ENCODE measurements at places on chromosomes 6 and 20.
A peak's percentile ranks its signal among the peaks of the same experiment; 100 is the strongest.

DNA sequence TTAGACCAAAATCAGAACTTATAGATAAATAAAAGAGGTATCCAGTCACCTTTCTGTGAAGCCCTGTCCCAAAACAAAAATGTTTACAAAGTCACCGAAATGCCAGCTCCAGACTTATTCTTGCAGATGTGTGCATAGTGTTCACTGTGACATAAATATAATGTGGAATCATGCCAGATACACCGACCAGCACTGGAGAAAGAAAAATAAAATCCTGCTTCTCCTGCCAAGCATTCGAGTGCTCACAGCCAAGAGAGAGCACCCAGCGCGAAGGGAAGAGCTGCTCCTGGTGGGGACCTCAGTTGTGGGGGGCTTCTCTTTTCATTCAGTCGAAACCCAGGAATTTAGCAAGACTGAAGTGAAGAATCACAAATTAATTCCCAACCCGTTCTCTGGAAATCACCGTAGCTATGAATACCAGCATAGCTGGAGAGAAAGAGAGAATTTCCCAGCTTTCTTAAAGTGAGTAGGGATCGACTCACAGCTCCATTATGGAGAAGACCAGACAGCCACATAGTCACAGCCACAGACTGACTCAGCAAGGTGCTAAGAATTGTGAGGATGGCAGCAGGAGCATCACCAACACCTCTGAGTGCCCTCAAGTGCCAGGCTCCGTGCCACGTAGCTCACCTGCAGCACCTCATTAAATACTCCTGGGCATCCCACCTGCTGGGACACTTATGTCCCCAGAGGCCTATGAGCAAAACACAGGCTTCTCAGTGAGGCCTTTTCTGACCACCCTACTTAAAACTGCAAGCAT lies 33.2 kb downstream of the BFSP1 start:
- peak; percentile 20 for DNase-seq

DNA sequence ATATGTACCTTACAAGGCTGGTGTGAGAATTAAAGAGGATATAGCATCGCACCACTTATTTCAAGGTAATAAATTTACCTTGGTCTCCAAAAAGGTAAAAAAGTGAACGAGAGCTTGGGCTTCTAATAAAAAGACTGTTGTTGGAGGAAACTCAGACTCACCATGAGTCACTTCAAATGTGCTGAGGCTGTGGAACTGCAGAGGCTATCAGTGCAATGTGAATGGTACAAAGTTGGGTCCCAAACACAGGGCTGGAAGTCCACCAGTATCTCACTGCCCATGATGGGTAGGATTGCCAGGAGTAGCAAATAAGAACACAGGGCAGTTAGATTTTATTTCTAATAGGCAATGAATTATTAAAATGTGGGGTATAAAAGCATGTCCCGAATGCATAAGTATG lies 200.6 kb downstream of the MAFB start:
- no peak for DNase-seq

DNA sequence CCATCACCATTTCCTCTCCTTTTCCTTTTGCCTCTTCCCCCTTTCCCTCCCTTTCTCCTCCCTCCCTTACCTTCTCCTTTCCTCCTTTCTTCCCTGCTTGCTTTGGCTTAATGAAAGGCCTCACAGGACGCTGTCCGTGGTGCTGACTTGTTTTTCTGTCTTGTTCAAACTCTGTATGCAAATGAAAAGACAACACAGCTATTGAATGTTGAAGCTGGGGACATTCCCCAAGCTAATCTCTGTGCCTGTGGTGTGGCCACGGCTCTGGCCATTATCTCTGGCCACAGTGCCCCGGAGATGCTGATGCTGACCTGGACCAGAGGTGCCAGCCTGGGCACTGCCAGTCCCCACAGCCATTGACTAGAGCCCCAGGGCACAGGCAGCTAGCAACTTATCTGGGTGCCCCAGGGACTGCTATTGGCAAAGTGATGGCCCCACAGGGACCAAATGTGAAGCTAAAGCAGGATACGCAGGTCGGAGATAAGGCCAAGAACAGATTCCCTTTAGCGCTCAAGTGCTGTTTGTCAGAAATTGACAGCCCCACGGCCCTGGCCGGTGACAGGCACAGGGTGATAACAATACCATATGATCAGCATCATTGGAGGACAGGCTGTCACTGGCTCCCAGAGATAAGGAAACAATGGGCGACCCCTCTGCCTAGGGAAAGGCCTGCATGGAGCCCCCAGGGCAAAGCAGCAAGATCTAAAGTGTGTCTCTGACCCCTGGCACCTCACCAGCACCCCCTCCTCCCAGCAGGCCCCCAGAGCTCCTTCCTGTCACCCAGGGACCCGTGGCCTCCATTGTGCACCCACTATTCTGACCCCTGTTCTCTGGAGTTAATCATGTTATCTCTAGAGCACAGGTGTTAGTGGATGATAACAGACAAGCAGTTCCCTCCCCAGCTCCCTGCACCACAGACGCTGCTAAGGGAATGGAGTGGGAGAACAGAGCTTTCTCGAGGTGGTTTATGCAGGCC lies 31.6 kb upstream of the SLC32A1 start:
- peak; percentile 82 for DNase-seq

DNA sequence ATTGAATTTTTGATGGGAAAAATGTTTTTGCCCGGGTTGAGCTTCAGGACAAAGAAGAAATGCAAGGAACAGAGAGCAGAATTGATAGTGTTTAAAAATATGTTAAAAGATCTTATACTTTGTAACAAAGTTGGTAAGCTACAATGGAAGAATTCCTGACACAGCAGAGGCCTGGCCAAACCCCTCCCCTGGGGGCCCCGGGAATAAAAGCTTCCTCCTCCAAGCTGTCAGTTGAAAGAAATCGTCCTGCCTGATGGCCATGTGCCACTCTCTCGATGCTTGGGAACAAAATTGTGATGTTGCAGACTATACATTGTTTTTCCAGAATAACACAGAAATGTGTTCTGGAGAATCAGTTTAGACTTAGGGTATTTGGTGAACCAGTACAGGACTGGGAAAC lies 14.2 kb upstream of the TOX2 start:
- no peak for DNase-seq

DNA sequence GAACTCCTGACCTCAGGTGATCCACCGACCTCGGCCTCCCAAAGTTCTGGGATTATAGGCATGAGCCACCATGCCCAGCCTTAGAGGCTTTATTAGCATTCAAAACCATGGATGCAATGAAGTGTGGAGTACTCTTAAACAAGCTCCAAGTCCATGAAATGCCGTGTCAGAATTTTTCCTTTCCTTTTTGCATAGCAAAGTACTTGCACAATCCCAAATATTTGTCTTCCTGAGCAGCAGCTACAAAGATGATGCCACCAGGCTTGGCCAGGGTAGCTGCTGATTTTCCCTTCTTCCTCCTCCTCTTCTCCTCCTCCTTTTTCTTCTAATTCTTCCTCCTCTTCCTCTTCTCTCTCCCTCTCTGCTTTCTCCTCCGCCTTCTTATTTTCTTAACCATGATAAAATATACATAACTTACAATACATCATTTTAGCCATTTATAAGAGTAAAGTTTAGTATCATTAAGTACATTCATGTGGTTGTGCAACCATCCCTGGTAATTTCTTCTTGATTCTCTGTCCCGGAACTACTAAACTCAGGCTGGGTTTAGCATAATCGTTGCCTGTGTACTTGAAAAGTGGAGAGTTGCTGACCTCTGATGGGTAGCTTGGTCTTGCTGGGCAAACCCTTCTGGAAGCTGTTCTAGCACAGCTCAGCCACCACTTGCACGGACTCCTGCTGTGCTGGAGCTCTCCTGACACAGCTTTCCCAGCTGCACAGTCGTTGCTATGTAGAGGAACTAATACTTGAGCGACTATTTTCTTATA lies 20.3 kb downstream of the MUCL3 start:
- DNase-seq = peak; percentile 22

GRCh38 chr6:136403110-136403980 lies 113.7 kb upstream of the BCLAF1 start:
- DNase-seq = peak; percentile 88

DNA sequence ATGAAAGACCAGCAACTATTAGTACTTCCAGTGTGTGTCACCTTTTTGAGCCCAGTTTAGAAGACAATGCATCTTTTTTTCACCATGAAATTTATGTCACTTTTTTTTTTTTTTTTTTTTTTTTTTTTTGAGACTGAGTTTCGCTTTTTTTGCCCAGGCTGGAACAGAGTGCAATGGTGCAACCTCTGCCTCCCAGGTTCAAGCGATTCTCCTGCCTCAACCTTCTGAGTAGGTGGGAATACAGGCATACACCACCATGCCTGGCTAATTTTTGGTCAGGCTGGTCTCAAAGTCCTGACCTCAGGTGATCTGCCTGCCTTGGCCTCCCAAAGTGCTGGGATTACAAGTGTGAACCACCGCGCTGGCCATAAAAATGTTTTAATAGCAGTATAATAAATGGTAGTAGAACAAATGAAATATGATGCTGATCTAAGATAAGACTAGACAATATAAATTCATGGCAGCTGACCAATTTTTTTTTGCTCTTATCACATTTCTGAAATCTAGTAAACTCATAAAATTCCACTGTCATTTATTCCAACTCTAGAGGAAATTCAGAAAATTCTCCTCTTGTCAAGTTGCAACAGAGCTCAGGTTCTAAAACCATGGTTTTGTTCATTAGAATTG lies 21.3 kb downstream of the NHSL1 start:
- DNase-seq = no peak
